ENCODE measurements at places on chromosomes 2 and 18.

DNA sequence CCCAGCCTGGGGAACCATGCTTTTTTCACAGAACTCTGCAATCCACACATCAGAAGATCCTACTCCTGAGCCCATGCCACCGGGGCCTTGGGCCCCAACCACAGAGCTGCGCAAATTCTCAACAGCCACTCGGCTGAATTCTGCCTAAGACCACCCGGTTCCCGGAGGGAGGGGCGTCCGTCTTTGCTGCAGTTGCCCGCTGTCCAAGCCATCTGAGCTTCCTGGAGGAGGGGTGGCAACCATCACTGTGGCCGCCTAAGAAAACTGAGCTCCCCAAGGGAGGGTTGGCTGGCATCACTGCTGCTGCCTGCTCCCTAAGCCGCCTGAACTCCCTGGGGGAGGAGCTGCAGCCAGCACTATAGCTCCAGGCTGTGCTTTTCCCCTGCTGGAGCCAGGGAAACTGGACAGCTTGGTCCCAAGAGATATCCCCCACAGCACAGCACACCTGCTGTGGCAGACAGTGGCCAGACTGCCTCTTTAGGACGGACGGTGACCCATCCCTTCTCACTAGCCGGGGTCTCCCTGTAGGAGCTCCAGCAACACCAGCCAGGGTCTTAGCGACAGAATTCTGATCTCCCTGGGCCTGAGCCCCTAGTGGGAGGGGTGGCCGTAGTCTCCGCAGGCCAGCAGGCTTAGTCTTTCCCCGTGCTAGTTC, 1411.6 kb upstream of the CDH2 start:
- DNase-seq = no peak

- DNase-seq = no peak
These were observed 74.8 kb downstream of the VAPA start for GRCh38 chr18:9988665-9989064.

- DNase-seq = no peak
These were observed 5.8 kb upstream of the KCMF1 start for GRCh38 chr2:84965192-84965516.

DNA sequence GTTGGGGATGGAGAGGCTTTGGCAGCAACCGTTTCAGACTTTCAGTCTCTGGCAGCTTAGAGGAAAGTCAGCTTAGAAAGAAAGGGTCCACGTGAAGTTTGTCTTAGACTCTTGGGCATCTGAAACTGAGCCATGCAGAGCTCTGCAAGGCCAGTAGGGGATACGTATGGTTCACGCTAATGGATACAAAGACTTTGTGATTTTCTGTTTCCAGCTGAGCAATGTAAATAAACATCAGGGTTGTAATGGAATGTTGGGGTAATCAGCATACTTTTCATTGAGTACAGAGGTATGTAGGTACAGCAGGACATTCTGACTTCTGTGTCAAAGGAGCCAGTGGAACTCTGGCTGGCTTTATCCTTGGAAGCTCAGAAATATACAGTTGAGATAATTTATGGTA, 31.0 kb downstream of the RALB start:
- no peak for DNase-seq

Measured in stimulated activated naive CD8-positive, alpha-beta T cell treated with anti-CD3 and anti-CD28 coated beads, Interleukin-15, amount 100 ng/mL, for 72 hours (primary cell).